CD8-positive, alpha-beta memory T cell (primary cell): ENCODE measurements at places on chromosomes 1 and 21. TPM values are rescaled to one million over a fixed set of nuclear protein-coding genes. Genes with fewer than 3 reads are reported as not detected.

GRCh38 chr1:114088392-114089299 is 65.0 kb downstream of the SYT6 start:
- H3K27me3 ChIP-seq, result no peaks in the 10 kb centered on the region
- no peaks in the 10 kb centered on the region for H3K4me1 ChIP-seq
- H3K27ac ChIP-seq, result no peak overlapping the region
- no peak for DNase-seq

The NECTIN4 gene
- 0.09 TPM for total RNA-seq

The LCE3D gene
- total RNA-seq, result not detected

The PGLYRP3 gene
- total RNA-seq, result not detected

DNA sequence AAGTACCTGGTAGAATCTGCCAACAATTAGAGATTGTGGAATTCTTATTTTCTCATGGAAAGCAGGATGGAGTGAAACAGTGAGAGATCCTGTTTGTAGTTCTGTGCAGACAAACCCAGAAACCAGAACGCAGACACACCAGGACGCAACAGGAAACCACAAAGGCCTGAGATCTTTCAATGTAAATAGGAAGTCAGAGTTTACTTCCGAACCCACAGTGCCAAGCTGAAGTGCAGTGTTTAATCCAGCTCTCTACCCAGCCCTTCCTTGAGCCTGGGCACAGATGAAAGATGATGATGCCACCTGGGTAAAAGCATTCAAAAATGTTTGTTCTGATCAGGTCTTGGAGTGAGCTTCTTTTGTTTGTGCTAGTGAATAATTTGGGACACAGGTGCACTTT is 244.2 kb upstream of the HOOK1 start:
- DNase-seq, result peak; percentile 18
- no peaks in the 10 kb centered on the region for H3K27me3 ChIP-seq
- H3K4me3 ChIP-seq, result no peak overlapping the region
- H3K27ac ChIP-seq, result no peak overlapping the region

- no peaks in the 10 kb centered on the region for H3K27me3 ChIP-seq
- H3K4me1 ChIP-seq, result no peaks in the 10 kb centered on the region
- DNase-seq, result no peak
- H3K36me3 ChIP-seq, result no peaks in the 10 kb centered on the region
- no peak overlapping the region for H3K4me3 ChIP-seq
These were observed 116.2 kb downstream of the TGFBR3 start for GRCh38 chr1:91769742-91770141.

GRCh38 chr1:55168353-55168752 is 46.8 kb downstream of the USP24 start:
- H3K27ac ChIP-seq, result no peak overlapping the region
- no peak for DNase-seq
- no peak overlapping the region for H3K4me3 ChIP-seq
- no peaks in the 10 kb centered on the region for H3K27me3 ChIP-seq

DNA sequence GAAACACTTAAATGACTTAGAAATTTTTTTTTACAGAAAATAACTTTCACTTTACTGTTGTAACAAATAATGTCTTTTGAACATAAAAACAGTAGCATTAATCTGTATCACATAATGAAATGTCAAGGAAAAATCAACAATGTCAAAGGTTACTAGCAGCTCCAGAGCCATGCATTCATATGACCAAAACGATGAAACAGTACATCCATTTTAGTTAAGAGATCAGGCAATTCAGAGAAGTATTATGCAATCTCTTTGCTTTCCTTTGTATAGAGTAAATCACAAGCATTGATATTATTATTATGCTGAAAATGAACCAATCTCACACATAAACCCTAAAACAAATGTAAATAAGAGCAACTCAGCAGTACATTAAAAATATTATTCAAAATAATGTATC is 748.9 kb downstream of the PLA2G4A start:
- no peaks in the 10 kb centered on the region for H3K4me1 ChIP-seq
- no peak overlapping the region for H3K4me3 ChIP-seq
- H3K27ac ChIP-seq, result no peak overlapping the region
- no peaks in the 10 kb centered on the region for H3K36me3 ChIP-seq
- DNase-seq, result no peak

The GNAT2 gene
- total RNA-seq, result 1.5 TPM

GRCh38 chr1:44010935-44011471 is 19.6 kb downstream of the CCDC24 start:
- H3K27ac ChIP-seq, result no peak overlapping the region
- no peaks in the 10 kb centered on the region for H3K4me1 ChIP-seq
- H3K4me3 ChIP-seq, result no peak overlapping the region
- H3K27me3 ChIP-seq, result no peaks in the 10 kb centered on the region
- no peak for DNase-seq

GRCh38 chr1:15066191-15066590 is 87.4 kb upstream of the TMEM51 start:
- no peaks in the 10 kb centered on the region for H3K4me1 ChIP-seq
- no peak overlapping the region for H3K27ac ChIP-seq
- no peaks in the 10 kb centered on the region for H3K36me3 ChIP-seq
- DNase-seq, result no peak

DNA sequence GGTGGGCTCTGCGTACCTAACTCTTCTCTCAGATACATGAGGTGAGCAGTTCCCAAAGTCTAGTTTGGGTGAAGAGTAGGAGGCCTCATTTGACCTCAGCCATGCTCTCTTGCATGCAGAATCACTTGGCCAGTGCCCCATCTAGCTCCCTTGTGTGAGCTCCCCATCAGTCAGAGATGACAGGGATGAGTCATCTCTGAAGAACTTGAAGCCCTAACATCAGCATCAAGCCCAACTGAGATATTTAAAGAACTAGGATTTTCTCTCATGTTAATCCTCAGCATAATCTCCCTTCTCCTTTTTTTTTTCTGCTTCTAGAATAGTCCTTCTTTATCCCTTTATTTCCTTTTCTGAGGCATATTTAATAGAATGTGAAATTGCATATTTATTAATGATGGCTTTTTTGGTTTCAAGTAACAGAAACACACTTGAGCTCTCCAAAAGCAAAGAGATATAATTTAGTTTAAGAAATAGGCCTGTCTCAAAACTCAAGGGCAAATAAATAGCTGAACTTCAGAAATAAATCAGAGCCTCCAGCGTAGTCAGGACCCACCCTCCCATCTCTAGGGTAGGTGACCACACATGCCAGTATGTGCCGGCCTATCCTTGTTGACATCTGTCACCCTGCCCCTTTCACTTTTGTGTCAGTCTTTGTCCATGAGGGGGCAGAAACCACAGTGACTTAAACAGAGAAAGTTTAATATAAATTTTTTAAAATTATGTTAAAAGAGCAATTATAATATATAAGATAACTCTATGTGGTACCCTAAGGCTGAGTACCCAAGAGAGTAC is 112.3 kb downstream of the TSEN15 start:
- H3K27ac ChIP-seq, result no peak overlapping the region
- H3K4me1 ChIP-seq, result no peaks in the 10 kb centered on the region
- H3K4me3 ChIP-seq, result no peak overlapping the region
- no peaks in the 10 kb centered on the region for H3K27me3 ChIP-seq

The GPR25 gene
- 0.18 TPM for total RNA-seq

DNA sequence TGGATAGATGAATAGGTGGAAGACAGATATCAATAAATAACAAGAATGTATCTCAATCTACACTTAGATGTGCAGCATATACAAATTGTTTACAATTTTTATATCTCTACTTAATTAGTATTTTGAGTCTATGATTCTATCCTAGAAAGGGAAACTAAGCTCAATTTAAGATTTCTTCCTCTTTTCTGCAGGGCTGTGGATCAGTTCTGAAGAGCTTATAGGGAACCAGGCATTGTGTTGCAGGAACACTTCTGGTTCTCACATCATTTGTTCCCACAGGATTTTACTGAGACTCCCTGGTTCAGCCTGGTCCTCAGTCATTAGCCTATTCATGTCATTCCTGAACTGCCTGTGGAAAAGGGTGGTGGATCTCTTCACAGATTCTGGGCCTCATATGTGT is 105.8 kb downstream of the TNFSF18 start:
- H3K27ac ChIP-seq, result no peak overlapping the region
- H3K4me1 ChIP-seq, result peaks cover 8% of the 10 kb centered on the region
- H3K4me3 ChIP-seq, result no peak overlapping the region
- H3K27me3 ChIP-seq, result no peaks in the 10 kb centered on the region

GRCh38 chr21:26883768-26884167 is 38.6 kb upstream of the ADAMTS1 start:
- DNase-seq, result no peak
- no peaks in the 10 kb centered on the region for H3K4me1 ChIP-seq
- H3K27me3 ChIP-seq, result no peaks in the 10 kb centered on the region
- H3K36me3 ChIP-seq, result no peaks in the 10 kb centered on the region
